ENCODE measurements at places on chromosomes 2 and 18.

GRCh38 chr18:35049111-35050027 is 8.2 kb downstream of the MAPRE2 start:
- DNase-seq = no peak

GRCh38 chr18:77495079-77495478 is 245.4 kb downstream of the GALR1 start:
- DNase-seq = no peak

DNA sequence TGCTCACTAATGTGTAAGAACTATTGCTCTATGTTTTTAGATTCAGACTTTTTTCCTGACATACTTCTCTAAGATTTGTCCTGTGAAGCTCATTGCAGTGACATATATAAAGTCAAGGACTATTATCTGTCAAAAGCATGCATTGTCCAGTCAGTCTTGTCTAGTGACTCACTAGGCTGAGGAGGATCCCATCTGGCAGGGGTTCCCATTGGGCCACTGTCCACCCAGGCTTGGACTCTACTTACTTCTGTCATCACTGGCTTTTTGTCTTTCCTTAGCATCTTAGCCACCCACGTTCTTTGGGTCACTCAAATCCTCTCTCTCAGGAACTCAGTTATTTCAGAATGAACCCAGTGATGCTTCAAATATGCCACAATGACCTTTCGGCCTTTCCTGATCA is 132.6 kb upstream of the NABP1 start:
- DNase-seq = no peak

- no peak for DNase-seq
Measured at GRCh38 chr2:27316655-27317412, 6.1 kb downstream of the MPV17 start.

- no peak for DNase-seq
Measured at GRCh38 chr2:73856214-73856613, 27.5 kb downstream of the STAMBP start.

Measured in activated CD4-positive, alpha-beta T cell treated with anti-CD3 and anti-CD28 coated beads, Interleukin-2, amount 50 U/mL, for 4 hours (primary cell).